ENCODE measurements at places on chromosomes 7 and 10.
A peak's percentile ranks its signal among the peaks of the same experiment; 100 is the strongest.

GRCh38 chr10:99537989-99538917 is 5.5 kb downstream of the NKX2-3 start:
- no peak for DNase-seq

GRCh38 chr10:123766012-123766411 is 99.9 kb downstream of the GPR26 start:
- no peak for DNase-seq

GRCh38 chr10:113647812-113648211 is 16.0 kb downstream of the NRAP start:
- DNase-seq, result no peak

DNA sequence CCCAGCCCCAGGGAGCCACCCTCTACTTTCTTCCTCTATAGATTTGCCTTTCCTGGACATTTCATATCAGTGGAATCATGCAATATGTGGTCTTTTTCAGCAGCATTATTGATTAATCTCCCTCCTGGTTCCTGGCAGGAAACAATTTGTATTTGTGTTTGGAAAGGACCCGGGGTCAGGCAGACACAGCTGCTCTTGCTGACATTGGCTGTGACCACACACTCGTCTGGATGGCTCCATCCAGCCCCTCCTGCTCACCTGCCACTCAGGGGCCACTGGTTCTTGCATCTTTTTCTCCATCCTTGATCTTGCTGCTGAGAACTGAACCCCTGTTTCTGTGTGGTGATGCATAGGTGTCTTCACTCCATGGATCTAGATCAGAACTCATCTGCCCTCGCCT is 176.6 kb upstream of the MKI67 start:
- no peak for DNase-seq

GRCh38 chr7:96041171-96041570 is 268.8 kb downstream of the DYNC1I1 start:
- DNase-seq, result no peak

GRCh38 chr7:88281749-88282148 is 24.9 kb downstream of the STEAP4 start:
- DNase-seq, result no peak

DNA sequence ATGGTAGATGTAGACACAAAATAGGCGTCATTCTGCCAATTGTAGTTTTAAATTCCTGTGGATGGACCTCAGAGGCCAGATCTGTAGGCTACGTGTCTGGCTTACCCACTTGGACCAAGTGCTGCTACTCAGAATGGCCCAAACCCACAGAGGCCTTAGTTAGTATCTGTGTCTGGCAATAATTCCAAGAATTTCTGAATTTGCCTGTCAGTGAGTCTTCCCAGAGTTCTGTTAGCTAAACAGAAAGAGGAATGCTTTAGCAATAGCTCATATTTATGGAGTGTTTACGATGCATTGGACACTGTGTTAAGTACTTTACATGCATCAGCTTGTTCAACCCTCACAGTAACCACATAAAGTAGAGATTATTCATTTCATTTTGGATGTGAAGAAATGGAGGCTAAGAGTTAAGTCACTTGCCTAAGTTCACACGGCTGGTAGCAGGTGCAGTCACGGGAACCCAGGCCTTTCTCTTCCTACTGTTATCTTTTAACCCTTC is 231.8 kb downstream of the PTEN start:
- DNase-seq, result no peak

GRCh38 chr10:4708123-4708759 is 117.8 kb upstream of the AKR1E2 start:
- no peak for DNase-seq

DNA sequence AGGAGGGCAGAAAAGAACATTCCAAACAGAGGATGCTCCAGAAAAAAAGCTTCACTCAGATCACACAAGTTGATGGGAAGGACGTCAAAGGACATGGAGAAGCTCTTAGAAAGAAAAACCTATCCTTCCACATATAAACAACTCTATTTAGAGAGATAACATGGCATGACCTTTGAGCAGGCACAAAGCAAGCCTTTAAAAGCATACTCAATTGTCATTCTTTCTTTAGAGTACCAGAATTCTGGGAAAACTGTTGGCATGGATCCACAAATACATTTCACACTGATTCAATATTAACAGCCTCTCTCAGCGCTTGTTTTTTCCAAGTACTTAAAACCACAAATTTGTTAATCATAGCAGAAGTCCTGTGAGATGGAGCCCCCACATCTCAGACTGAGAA is 7.3 kb upstream of the ABLIM1 start:
- DNase-seq, result peak; percentile 44

GRCh38 chr7:29194206-29194593 is 375 bp upstream of the CHN2 start:
- DNase-seq, result no peak

- DNase-seq, result no peak
These were observed 37.6 kb upstream of the COL1A2 start for GRCh38 chr7:94357076-94357475.

DNA sequence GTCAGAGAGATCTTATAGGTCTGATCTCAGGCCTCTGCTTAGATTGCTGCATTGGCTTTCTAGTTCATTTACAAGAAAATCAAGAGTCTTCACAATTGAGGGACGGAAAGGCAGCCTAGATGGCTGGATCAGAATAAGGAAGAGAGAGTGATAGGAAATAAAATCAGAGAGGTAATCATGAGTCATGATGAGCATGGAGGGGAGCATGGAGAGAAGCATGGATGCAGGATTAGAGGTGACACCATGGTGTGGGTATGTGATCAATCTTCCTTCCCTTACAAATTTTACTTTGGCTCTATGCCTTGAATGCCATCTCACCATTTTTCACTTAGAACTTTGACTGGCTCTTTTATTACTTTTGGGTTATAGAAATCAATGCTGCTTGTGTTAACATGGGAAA is 1.4 kb downstream of the BCCIP start:
- DNase-seq, result peak; percentile 23

DNA sequence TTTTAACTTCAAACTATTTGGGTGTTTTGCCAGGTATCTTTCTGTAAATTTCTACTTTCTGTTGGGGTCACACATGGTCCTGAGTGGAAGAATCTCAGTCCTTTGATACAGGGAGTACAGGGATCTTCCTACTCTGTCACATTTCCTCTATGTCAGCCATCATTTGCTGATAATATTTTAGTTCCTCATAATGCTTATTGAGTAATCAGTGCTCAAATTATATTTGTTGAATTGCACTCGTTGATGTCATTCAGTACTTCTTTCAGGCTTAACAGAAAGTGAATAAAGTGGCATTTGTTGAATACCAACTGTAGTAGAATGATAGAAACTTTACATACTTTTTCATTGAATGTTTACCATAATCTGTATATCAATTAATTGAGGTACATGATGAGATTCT is 31.9 kb downstream of the WDR11 start:
- DNase-seq, result no peak

- no peak for DNase-seq
These were observed 259.7 kb downstream of the CALN1 start for GRCh38 chr7:72152161-72153131.

GRCh38 chr7:31735991-31736982 is 49.3 kb downstream of the PPP1R17 start:
- DNase-seq, result peak; percentile 41

- DNase-seq, result no peak
These were observed 73.0 kb downstream of the COL26A1 start for GRCh38 chr7:101435461-101436220.

DNA sequence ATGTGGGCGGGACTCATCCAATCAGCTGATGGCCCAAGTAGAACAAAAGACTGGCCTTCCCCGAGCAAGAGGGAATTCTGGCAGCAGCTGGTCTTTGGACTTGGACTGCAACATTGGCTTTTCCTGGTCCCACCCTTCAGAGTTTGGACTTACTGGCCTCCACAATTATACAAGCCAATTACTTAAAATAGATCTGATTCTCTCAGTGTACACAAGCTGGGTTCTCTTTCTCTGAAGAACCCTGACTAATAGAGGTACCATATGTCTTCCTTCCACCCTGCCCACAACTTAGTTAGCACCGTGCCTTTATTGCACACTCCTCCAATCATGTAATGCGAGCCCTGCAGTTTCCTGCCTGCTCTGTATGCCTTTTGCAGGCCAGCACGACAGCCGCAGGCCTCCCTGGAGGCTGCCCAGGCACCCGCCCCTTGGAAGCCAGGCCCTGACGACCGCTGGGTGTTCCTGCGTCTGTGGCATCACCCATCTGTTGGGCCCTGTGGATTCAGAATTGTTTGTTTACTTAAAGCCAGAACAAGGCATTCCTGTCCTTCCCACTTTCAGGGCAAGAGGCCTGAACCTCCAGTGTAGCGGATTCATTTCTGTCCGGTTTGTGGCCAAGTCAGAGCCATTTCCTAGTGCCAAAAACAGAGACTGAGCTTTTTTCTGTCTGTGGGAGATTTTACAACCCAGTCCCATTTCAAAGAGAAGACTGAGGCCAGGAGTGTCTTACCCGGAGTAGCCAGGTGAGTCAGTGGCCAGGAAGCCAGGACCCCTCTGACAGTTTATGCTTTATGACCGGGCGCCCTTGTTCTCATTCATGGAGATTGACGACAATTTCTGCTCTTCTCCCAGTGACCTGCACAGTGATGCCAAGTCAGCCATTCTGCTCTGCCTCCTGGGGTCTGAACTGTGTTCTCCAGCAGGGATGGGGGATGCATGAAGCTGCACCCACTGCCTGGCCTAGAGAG is 968 bp upstream of the INMT start:
- no peak for DNase-seq

DNA sequence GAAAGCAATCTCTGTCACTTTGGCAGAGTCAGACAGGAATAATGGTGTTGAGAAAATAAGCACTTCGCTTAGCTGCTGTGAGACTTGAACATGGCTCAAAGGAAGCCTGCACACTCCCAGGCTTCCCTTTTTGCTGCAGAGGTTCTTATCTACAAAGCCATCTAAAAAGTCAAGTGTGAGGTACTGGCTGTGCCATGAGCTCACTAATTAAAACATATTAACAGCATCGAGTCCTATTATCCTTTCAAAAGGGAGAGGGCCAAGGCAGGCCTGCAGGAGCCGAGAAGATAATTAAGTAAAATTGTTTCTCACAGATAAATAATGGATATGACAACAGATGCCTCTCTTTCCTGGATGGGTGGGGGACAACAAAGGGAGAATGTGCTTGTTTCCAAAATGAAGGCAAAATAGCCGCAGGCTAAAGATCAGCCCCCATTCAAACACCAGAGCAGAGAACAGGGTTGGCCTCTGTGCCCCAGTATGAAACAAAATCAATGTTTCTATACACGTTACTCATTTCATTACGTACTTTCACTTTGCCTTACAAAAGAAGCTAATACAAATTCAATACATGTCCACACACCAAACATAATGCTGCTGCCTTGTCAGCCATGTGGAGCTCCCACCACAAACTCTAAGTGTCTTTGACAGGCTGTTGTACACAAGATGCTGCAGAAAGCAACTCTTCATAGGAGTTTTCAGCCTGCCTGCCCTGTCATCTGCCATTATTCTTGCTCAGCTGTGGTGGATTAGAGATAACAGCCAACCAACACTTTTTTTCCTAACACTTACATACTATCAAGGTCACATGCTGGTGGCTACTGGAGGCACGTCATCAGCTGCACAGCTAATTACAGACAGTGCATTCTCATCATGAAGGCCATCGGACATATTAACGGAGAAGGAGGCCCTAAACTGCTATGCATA is 55.3 kb downstream of the ELAPOR2 start:
- no peak for DNase-seq

GRCh38 chr7:139948587-139949335 is 114.0 kb downstream of the PARP12 start:
- no peak for DNase-seq

GRCh38 chr10:48305905-48306264 is 592 bp upstream of the MAPK8 start:
- DNase-seq, result no peak

DNA sequence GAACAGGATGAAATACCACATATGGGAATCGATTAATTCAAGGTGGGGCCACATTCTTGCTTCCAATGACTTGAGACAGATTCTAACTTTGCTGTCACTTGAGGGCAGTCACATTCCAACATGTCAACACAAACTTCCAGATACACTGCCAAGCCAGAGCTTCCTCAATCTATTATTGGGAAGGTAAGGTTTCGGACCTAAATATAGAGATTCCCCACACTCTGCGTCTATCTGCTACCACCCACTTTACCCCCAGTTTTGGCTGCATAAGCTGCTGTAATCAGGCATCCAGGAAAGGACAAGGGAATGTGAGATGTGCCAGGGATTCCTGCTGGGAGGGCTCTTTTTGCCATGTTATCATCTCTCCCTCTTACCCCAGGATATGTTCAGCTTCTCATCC is 20.5 kb upstream of the DGKI start:
- DNase-seq, result no peak

DNA sequence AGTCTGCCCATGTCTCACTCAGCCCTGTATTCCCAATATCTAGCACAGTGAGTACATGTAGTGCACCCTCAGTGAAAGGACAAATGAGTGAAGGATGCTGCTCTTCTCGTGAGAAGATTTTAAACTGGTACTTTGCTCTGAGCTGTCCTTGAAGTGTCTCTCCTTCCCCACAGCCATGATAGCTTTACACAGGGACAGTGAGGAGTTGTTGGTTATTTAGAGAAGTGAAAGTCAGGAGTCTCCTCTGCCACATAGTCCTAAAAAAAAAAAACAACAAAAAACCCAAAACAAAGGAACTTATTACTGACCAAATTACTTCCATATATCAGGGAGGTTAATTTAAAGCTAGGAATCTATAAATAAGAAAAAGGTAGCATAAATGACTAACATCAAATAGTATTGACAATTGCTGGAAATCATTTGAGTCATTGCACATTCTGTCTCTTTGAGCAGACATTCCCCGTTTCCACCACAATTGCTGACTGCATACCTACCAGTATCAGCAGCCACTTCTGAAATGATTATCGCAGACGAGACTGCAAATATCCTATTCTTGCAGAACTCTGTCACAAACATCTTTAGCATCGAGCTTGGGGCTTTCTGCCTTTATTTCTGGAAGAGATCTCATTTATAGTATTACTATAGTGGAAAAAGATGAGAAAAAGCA is 202.1 kb downstream of the PTEN start:
- no peak for DNase-seq

DNA sequence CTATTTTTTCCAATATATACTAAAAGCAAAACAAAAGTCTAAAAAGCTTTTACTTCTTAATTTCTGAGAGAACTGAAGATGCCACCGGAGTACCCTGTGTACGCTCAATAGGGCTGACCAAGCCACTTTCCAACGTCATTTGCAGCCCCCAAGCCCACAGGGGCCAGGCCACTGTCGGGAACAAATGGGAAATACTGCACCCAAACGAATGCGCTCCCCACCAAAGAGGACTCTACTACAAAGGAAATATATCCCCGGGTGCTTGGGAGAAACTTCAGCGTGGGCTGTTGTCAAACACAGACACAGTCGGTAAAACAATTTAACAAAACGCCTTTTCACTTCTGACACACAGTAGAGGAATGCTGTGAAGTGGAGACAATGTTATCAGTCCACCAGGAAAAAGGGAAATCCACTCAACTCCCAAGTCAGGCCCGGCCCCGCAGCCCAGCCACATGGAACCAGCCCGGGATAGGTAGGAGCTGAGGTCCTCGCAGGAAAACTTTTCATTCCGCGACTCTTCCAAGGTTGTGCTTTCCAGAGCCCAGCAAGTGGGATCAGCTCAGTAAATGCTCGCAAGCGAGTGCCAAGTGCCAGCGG is 1.4 kb downstream of the PARD3 start:
- DNase-seq, result peak; percentile 27
